Activated CD4-positive, alpha-beta T cell treated with anti-CD3 and anti-CD28 coated beads, Interleukin-2, amount 10 ng/mL, durations not matched to agents 7 days and 5 days (primary cell): ENCODE measurements at places on chromosomes 4 and X.

DNA sequence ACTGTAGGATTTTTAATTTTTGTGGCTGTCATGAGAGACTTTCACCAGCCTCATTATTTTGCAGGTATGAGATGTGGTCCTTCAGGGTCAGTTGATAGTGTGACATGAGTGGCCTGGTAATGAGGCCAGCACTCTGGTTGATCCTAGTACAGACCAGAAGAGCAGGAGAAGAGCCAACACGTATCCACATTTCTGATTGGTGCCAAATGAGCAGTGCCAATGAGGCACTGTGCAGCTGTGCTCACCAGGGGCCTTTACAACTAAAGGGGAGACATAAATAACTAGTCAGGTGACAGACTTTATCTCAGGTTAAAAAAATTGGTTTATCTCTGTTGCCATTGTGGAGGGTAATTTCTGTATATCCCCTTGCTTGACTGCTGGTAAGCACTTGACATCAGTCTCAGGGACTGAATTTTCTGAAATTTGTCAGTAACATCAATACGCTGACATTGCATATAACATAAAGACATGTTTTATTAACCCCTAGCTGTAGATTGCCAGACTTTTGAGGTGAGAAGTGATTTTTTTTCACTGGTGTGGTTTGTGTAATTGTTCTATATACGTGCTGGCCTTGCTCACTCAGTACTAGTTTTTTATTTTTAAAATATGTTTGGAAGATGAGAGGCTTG is 101.2 kb downstream of the AFF1 start:
- DNase-seq, result no peak

- DNase-seq, result peak; percentile 30
Measured at GRCh38 chrX:134548257-134549201, 88.6 kb downstream of the HPRT1 start.

- DNase-seq, result no peak
Measured at GRCh38 chrX:101265869-101266428, 25.2 kb downstream of the TAF7L start.

- DNase-seq, result no peak
Measured at GRCh38 chrX:105725228-105725627, 97.1 kb upstream of the NRK start.

GRCh38 chr4:164888096-164888715 is 11.2 kb downstream of the APELA start:
- no peak for DNase-seq

DNA sequence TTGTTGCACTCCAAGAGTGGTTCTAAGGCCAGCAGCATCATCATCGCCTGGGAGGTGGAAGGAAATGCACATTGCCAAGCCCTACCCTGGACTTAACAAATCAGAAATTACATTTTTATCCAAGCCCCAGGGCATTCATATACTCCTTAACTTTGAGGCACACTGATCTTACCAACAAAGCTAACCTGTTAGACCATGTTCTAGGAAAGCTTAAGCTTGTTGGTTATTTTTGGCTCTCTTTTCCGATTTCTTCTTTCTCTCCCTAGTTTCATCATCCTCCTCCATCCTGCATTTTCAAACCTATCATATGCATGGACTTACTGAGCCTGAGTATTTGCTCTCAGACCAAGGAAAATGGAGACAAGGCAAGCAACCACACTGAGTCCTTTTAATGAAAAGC is 133.4 kb downstream of the OPHN1 start:
- DNase-seq, result no peak

GRCh38 chr4:55321707-55322264 is 24.3 kb upstream of the SRD5A3 start:
- DNase-seq, result peak; percentile 63

DNA sequence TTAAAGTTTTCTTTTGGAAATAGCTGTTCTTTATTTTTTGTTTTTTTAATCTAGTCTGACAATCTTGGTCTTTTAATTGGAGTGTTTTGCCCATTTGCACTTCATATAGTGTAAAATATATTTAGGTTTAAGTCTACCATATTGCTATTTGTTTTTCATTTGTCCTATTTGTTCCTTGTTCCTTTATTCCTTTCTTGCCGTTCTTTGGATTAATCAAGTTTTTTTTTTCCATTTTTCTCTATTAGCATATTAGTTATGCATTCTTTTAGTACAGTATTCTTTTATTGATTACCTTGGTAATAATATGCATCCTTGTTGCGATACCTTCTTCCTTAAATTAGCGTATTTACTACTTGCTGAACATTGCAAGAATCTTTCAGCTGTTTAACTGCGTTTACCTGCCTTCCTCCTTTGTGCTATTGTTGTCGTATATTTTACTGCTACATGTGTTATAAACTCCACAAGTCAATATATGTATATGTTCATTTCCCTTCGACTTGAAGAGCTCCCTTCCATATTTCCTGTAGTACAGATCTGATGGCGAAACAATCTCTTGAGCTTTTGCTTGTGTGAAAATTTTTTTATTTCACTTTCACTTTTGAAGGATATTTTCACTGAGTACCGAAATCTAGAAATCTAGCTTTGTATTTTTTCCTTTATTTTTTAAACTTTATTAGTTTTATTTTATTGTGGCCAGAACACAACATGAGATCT is 23.9 kb upstream of the RNF212 start:
- DNase-seq, result no peak

- DNase-seq, result peak; percentile 53
Measured at GRCh38 chrX:51420610-51421009, 75.8 kb downstream of the NUDT11 start.

- no peak for DNase-seq
Measured at GRCh38 chr4:74397748-74398426, 32.9 kb downstream of the EREG start.

DNA sequence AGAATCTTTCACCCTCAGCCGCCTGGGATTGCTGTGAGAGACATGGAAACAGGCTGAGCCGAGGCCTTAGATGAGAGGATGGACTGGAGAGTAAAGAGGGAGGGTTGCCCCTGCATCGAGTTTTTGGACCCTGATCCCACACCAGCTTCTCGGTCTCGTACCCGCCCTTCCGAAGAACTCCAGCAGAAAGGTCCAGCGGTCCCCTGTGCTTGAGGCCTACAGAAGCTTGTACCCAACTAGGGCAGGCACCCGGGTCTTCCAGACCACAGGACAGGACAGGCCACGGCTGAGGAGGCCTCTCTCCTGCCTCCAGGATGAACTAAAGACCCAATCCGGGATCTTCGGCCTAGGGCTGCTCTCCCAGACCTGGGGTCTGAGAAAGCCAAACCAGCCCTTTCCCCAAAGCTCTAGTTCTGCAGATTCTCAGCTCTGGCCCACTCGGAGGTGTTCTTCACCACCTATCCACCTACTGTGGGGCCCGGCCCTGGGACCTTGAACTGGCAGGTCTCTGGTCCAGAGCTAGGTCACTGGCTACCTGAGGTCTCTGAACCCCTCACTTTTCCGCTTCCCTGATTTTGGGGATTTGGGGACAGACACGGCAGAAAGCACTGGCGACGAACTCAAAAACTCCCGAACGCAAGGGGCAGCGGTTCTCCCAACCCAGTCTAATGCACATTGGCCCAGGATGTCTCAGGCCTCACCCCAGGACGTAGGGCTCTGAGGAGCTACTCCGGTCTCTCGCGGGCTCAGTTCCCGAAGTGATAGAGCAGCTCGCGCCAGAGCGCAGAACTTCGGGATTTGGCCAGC is 1.1 kb downstream of the NKX3-2 start:
- DNase-seq, result no peak

- DNase-seq, result no peak
Measured at GRCh38 chrX:16807548-16807947, 21.3 kb downstream of the TXLNG start.

- DNase-seq, result no peak
Measured at GRCh38 chrX:132107291-132107690, 20.5 kb downstream of the FRMD7 start.

GRCh38 chr4:125773931-125774330 is 459.2 kb downstream of the FAT4 start:
- no peak for DNase-seq

DNA sequence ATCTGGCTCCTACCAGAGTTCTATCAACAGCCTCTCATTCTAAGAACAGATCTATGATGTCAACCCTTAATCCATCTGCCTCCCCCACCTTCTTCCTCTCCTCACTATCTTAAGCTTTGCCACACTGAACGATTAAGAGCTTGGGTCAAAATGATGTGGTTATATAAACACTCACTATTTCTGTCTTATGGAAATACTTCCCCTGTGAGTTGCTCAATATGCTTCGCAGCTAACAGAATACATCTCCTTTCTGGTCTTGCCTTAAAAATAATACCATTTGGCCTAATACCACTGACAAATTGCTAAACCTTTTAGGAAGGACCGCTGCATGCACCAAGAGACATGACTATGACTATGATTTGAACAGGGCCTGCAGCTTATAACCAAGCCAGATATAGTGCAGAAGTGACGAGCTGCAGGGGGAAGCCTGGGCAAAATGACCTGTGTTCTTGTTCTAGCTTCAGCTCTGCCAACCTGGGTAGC is 130.9 kb downstream of the RNF150 start:
- no peak for DNase-seq

- DNase-seq, result no peak
Measured at GRCh38 chr4:35559559-35560365, 684.6 kb downstream of the ARAP2 start.

DNA sequence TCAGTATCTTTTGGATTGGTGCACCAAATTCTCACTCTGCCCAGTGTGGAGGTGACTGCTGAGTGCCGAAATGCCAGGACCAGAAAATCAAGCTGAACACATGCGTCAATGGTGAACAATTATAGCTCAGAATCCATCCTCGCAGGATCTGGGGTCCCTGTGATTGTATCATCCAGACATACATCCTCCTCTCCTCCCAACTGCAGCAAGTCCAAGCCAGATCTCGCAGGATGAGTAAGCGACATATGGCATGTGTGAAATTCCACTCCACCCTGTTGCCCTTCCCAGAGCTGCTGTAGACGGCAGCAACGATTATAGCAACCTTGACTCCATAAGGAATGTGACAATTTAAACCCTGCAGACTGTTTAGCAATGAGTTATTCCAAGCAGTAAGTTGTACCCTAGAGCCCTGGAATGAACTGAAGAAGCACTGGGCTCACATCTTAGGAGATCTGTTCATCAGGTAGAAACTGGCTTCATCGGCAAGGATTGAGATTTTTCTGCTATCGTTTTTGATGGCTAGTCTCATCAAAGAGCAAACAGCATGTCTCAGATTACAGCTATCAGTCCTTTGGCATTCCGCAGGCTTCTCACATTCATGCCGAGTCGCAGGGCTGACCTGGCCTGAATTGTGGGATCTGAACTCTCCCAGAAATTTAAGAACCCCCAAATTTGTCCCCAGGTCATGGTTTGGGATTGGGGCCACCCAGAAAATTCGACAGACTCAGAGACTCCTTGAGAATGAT is 35.5 kb upstream of the SORBS2 start:
- no peak for DNase-seq

GRCh38 chr4:176123710-176124407 is 58.2 kb downstream of the WDR17 start:
- no peak for DNase-seq

- no peak for DNase-seq
Measured at GRCh38 chrX:153929576-153929975, 3.5 kb upstream of the ARHGAP4 start.

DNA sequence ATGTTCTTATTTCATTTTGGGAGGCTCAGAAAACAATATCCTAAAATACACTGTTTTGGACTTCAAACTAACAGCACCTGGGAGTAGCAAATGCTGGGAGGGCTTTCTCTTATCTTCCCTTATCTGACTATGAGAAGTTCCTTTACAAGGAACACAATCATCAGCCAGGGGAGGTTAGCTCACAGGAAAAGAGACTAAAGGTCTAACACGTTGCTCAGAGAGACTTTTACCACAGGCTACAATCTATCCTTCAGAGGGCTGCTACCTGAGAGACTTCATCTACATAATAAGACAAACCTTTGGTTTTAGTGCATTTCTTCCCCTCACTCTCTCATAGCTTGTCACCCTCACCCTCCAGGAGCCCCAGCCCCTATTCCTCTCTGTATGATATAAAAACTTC is 35.8 kb downstream of the MEPE start:
- no peak for DNase-seq

GRCh38 chr4:48141048-48141447 is 7.0 kb upstream of the TXK start:
- DNase-seq, result no peak

GRCh38 chr4:63492515-63492914 is 916.7 kb downstream of the TECRL start:
- DNase-seq, result no peak

DNA sequence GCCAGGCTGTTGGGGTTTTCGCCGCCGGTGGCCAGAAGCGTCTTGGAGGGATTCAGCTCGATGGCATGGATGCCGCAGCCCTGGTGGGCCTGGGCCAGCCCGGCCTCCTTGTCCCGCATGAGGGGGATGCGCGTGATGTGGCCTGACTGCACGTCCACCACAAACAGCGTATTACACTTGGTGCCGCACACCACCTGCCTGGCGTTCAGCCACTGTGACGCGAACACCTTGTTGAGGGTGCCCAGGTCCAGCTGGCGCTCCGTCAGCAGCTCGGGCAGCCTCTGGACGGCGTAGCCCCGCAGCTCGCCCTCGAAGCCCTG is 728 bp downstream of the DCAF12L2 start:
- DNase-seq, result no peak

GRCh38 chr4:48341776-48342605 is 662 bp downstream of the SLAIN2 start:
- DNase-seq, result peak; percentile 38

GRCh38 chrX:139052461-139052860 is 340.9 kb upstream of the FGF13 start:
- DNase-seq, result no peak

DNA sequence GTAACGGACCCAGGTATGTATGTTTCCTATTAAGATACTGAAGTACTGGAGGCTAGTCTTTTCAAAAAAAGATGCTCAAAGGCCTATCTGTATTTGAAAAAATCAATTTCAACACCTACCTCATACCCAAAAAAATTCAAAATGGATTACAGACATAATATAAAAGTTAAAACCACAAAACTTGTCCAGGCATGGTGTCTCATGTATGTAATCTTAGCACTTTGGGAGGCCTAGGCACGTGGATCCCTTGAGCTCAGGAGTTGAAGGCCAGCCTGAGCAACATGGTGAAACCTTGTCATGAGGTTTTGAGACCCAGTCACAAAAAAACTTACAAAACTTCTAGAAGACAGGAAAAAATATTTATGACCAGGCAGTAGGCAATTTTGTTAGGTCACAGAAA is 16.7 kb downstream of the RBMX start:
- no peak for DNase-seq

- no peak for DNase-seq
Measured at GRCh38 chrX:8189096-8189830, 18.2 kb upstream of the VCX2 start.
